ENCODE measurements at places on chromosomes 2 and 18.

DNA sequence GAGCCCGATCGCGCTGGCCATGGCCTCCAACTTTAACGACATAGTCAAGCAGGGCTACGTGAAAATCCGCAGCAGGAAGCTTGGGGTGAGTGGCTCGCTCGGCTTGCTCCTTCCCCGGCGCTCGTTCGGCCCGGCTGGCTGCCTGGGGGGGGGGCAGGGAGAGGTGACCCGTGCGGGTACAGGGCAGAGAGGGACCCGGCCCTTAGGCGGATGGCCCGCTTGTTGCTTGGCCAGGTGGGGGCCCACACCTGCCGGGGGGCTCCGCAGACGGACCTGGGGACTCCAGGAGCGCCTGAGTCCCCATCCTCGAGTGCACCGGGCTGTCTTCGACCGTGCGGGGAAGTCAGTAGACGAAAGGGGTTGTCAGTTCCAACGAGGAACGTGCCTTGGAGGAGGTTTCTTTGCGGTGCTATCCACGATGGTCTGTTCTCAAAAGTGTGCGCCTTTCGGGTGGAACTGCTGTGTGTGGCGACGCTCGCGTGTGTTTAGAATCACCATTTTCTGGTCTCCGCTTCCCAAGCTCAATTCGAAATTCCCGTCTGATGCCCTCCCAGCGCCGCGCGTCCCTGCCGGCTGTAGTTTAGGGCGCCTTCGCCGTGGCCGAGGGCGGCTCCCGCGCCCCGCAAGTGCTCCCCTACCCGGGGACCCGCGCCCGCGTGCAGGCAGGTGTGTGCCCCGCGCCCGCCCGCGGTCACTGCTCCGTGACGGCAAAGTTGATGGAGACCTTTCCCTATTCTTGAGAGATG is 711 bp downstream of the DOK6 start:
- DNase-seq: no peak

GRCh38 chr2:120952318-120952717 is 216.7 kb downstream of the GLI2 start:
- DNase-seq: no peak

GRCh38 chr2:69616755-69617154 is 26.8 kb downstream of the AAK1 start:
- DNase-seq: no peak

GRCh38 chr18:71324356-71324755 is 1035.5 kb downstream of the SOCS6 start:
- DNase-seq: no peak

- no peak for DNase-seq
Measured at GRCh38 chr2:219215871-219216534, 2.8 kb downstream of the ABCB6 start.

GRCh38 chr2:17912266-17912691 is 33.8 kb downstream of the KCNS3 start:
- no peak for DNase-seq

DNA sequence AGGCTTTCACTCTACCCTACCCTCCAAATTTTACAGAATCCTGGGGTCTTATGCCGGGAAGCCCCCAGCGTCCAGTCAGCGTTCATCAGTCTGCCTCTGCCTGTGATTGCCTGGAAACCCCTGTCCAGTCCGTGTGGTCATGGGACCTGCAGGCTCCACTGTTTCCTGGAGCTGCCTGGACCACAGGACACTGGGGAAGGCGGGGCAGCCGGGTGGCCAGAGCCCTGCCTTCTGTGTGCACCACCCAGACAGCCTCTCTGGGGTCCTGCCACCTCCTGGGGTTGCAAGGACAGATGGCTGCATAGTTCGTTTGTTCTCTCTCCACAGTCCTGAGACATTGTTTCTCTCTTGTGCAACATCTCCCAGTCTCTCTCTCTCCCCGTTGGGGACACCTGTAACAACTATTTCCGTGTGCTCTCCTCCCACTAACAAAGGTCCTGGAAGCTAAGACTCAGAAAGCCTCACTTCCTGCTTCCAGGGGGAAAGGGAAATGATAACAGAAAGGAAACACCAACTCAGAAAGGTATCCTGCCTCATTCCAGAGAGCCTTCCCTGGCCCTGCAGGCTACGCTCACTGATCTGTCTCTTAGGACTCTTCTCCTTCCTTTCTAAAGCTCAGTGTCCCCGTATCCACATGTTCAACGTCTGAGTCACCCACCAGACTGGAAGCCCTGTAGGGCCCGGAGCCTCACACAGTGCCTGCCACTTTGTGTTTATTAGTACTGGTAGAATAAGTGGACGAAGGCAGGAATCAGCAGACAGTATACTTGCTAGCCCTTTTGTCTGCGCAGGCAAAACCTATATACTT is 192.8 kb upstream of the RAB12 start:
- no peak for DNase-seq

DNA sequence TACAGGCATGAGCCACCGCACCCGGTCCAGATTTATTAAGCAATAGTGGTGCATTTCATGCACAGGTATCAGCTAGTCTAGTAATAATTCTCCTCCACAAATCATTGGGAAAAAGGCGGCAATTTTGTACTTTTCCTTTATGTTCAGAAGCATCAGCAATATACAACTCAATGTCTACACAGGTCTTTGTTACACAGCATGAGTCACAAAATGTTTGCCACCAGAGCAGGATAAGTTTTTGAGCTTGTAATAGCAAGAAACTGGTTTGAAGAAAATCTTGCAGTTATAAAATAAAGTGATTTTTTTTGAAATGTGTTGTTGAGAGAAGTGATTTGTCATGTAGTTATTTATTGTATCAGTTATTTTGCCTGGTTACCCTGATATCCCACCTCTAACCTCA is 4.8 kb upstream of the ITPRIPL1 start:
- no peak for DNase-seq

DNA sequence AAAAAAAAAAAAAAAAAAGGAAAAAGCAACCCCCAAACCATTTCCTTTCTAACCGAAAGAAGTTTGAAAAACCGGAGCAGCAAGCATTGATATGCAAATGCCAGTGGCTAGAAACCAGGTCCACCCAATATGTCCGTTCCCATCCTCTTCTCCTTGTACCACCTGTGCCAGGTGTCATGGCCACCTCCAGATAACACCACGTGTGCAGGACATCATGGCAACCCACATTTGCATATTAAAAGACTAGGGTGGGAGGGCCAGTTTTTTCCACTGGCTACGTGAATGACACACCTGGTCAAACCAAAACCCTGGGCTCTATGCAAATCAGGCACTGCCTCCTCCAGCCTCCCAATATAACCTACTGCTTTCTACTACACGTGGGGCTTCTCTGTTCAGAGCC is 303.3 kb upstream of the GULP1 start:
- no peak for DNase-seq

- DNase-seq: no peak
Measured at GRCh38 chr2:20141056-20141762, 83.7 kb downstream of the SDC1 start.

GRCh38 chr18:73653251-73653650 is 494.4 kb downstream of the FBXO15 start:
- DNase-seq: no peak

DNA sequence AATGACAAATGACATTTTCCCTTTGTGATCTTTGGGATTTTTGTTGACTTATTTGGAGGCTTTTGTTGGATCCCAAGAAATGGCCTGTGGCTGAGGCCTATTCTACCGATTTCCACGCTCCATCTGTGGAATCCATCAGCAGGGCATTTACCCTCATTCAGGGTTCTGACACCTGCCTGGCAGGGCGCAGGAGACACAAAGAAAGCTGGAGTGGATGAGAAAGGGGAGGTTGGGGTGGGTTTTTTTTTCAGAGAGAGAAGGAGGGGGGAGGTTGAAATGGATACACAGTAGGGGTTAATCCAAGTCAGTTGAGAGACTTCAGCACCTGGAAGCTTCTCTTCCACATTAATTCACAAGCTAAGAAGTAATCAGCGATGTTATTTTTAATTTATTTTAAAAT is 59.7 kb downstream of the PAX3 start:
- no peak for DNase-seq

- no peak for DNase-seq
Measured at GRCh38 chr2:135183822-135184221, 131.7 kb downstream of the RAB3GAP1 start.

- no peak for DNase-seq
Measured at GRCh38 chr2:240946654-240947053, 40.5 kb downstream of the CROCC2 start.

DNA sequence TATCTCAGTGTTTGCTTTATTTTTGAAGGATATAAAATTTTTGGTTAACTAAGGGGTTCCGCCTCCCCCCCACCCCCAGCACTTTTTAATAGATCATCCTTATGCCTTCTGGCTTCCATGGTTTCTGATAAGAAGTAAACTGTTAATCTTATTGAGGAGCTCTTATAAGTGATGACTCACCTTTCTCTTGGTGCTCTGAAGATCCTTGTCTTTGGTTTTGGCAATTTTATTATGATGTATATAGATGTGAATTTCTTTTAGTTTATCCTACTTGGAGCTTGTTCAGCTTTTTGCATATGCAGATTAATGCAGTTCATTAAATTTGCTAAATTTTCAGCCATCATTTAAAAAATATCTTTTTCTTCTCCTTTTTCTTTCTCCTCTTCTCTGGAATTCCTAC is 91.7 kb upstream of the CTAGE1 start:
- DNase-seq: no peak

- no peak for DNase-seq
Measured at GRCh38 chr2:181554061-181554830, 97.1 kb downstream of the ITGA4 start.

DNA sequence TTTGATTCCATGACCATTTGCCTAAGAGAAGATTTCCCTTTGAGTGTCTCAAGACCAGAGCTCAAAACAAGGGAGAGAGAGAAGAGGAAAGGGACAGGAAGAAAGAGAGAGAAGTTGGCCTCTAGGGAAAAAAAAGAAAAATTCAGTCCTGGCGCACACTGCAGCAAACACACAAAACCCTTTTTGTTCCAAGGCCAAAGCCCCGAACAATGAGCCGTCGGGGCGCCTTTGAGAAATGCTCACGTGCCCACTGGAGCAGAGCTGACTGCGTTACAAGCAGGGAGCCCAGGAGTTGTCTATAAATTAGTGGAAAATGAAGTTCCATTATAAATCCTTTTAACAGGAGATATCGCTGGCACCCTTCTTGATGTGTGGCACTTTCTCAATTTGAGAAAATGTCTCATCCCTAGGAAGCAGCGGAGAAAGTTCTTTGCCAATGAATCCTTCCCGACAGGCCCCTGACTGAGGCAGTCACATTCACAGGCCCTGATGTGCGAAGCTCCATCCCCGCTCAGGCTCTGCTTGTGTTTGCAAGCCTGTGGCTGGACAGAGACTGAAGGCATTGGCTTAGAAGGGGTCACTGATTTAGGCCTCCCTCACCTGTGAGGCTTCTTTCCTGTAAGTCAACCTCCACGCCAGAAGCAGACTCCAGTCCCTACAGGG is 32.1 kb upstream of the NCKAP5 start:
- no peak for DNase-seq

DNA sequence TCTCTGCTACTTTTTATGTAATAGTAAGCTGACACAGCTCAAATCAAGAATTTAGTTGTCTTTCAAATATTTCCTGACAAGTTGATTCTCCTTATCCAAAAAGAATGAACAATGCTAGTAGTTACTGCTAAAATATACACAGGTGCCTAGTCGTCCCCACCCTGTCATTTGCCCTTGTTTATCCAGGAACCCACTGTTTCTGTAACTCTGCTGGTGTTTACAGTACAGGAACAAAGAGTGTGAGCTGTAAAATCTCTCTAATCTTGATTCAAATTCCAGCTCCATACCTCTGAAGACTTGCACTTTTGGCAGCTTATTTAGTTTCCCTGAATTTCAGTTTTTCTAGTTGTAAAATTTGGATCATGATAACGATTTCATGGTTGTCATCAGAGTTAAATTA is 21.1 kb upstream of the SCYGR2 start:
- no peak for DNase-seq

GRCh38 chr18:3529601-3530000 is 79.6 kb downstream of the TGIF1 start:
- no peak for DNase-seq

- DNase-seq: no peak
Measured at GRCh38 chr18:78789850-78790249, 189.8 kb upstream of the SALL3 start.

DNA sequence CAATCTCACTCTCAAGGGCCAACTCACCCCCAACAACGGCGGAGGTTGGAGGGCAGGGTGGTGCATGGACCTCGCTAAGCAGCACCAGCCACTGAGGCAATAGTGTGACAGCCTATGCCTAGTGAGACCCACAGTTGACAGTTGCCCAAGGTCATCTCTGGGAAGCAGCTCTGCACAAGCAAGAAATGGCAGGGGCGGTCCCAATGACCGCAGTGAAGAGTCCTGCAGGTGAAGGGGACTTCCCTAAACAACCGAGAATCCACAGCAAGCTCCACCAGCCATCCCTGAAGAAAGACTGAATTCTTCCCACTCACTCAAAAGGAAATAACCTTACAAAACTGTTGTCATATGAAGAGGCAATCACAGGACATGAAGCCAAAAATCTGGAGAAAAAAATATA is 313.4 kb upstream of the ID2 start:
- DNase-seq: no peak

DNA sequence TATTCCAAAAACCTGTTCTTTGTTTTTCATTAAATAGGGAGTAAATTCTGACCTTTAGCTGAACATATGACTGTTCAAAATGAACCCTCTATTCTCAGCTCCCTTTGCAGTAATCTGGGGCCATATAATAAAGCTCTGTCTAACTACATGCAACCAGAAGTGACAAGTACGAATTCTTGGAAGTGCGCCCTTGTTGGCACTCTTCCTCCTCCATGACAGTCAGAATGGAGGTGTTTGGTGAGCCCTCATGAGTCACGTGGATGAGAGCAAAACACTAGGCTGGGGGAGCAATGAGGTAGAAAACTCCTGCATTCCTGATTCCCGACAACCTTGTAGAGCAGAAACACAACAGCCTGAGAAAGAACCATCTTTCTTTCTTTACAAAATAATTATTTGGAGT is 552.9 kb downstream of the FBXO15 start:
- no peak for DNase-seq

- no peak for DNase-seq
Measured at GRCh38 chr2:228105526-228106250, 75.8 kb downstream of the SPHKAP start.

DNA sequence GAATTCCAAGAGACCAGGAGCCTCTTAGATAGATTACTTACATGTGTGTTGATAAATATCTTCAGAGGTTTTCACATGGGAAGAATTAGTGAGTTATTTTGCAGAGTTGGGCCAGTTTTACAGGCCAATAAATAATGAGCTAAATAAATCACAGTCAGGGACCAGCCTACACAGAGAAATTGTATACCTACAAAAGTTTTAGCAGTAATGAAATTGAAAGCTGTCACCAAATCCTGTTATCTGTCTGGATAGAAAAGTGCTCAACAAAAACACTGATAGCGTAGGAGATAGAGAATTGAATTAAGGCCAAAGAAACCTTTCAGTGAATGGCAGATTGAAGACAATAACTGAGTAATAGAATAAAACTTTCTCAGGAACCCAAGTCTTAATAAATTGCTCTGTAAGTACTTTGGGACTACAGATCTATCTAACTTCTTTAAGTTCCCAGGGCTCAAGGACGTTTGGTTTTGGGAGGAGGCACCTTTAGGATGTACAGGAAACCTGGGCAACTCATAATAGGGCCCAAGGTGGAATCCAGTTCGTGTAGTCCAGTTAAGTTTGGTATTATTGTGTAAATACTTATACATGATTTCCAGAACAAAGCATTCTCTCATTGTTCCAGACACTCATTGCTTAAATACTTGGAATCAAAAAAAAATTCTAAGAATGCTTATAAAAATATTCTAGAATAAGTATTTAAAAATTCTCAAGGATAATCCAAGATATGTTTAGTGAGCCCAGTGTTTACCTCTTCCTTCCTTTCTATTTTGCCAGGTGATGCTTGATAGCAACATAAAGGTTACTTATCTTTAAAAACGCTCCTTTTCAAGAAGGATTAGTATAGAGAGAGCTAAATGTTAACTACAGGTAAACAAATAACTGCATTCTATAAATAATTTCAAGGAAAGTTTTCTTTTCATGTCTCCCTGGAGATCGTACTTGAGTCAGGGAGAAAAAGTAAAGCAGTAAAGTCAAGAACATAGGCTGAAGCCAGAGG is 134.5 kb downstream of the NCKAP5 start:
- DNase-seq: no peak

Data from stimulated activated CD4-positive, alpha-beta T cell treated with anti-CD3 and anti-CD28 coated beads, TNF-alpha, amount 100 ng/mL, for 48 hours (primary cell).